Activated T-cell treated with anti-CD3 and anti-CD28 coated beads, Interleukin-2, amount 50 U/mL, for 1 hour (primary cell): ENCODE measurements at places on chromosomes 2 and 18.

- no peak for DNase-seq
Observed at GRCh38 chr2:190859347-190860297, 21.0 kb upstream of the GLS start.

DNA sequence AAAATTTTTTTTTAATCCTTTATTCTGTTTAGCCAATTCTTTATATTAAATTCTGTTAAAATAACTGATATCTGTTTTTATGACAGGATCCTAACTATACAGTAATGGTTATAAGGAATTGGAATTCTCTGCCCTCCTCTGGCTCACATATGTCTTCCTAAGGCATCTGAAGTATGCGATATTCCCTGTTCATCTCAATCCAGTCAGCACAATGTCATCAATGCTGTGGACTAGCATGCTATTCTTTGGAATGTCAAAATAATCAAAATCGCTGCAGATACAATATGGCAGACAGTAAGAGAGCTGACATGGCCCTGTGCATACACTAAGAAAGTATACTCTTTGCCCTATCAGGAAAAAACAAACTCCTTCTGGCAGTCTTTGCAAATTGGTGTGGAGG is 107.6 kb downstream of the AP1S3 start:
- no peak for DNase-seq

DNA sequence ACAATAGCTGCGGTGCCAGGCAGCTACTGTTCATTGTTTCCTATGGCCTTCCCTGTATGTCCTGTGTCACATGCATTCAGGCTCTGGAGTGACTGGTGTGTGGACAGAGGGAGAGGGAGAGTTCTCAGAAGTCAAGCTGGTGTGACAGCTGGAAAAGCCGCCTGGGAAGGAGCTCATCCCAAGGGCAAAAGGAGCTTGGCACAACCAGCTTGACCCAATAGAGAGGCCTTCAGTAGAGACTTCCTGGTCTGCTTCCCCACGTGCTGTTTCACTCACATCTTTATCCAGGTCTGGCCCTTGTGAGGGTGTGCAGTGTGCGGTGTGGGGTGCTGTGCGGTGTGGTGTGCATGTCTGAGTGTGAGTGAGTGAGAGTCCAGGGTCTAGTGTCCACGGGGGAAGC is 11.1 kb upstream of the NT5DC4 start:
- DNase-seq: no peak

DNA sequence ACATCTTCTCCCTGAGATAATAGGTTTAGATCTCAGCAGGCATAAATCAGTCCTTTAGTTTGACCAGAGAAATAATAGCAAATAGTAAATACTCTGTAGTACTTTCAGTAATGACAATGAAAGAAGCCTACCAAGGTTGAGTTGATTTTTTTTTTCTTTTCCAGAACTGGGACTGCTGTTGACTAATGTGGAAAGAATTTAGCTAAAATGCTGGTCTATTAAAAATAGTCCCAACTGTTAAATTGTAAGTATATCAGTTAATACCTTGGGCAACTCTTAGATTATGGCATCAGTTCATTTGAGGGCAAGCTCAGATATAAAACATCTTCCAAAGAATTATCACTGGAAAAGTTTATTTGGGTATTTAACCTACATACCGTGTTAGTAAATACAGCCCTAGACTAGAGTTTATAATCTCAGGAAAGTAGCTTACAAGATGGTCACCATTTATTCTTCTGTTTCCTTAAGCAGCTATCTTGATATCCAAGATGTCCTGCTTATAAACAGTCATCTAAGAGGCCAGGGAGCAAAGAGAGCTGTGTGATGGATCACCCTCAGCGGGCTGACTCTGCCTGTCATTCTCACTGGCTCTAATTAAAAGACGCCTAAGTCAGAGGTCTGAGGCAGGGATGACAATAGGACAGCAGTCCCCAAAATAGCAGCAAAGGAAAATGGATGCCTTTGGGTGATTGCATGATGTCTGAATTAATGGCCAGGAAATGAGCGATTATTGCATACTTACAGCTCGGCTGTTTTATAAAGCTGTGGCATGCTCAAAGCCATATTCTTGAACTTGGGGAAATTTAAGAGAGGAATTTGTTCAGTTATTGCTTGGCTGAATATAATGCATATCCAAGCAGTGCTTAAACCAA is 121.3 kb downstream of the MTX2 start:
- DNase-seq: no peak

GRCh38 chr2:70626254-70626990 is 72.8 kb upstream of the TGFA start:
- no peak for DNase-seq

- DNase-seq: no peak
Observed at GRCh38 chr2:225069477-225069876, 27.2 kb upstream of the DOCK10 start.

DNA sequence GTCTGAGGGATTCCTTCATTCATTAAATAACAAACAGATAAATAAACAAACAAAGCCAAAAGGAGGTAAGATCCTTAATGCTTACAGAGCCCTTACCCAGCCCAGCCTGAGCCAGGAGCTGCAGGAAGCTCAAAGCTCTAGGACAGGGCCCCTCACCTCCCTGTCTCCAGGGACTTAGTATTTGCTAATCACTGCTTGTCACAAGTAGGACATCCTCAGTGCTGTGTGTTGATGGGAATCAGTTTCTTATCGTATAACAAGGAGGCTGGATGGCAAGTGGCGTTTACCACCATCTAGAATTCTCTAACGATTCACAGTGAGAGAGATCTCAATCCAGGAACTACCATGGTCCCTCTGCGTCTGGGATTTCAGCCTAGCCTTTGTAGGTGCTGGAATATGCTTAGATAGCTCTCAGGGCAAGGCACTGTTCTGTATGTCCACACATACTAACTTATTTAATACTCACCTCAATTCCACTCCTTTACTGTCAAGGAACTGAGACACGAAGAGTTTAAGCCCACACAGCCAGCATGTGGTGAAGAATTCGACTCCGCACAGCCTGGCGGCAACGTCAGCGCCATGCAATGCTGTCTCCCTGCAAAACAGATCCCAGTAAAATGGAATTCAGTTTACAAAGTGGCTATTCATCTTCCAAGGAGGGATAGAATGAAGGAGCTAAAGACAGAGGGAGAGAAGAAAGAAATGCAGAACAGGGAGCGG is 164.8 kb downstream of the MYCN start:
- DNase-seq: no peak

- no peak for DNase-seq
Observed at GRCh38 chr2:59938181-59938580, 615.3 kb downstream of the BCL11A start.

GRCh38 chr2:69731147-69731970 is 10.6 kb upstream of the ANXA4 start:
- DNase-seq: no peak

GRCh38 chr2:236904389-236905263 is 181.1 kb upstream of the COPS8 start:
- DNase-seq: no peak

DNA sequence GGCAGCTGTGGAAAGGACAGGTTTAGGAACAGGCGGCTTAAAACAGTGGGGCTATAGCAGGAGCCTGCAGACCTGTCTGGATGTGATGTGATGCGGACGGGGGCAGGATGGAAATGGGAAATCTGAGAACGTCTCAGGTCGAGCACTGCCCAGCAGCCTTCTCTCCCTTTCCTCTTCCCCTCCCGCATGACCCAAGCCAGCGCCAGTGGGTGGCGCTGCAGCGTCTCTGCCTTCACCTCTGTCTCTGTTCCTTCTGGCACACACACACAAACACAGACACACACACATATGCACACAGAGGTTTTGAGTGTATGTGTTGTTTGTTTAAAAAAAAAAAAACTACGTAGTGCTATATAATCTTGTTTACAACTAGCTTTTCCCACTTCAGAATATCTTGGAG is 82.0 kb upstream of the SLC66A3 start:
- no peak for DNase-seq

- no peak for DNase-seq
Observed at GRCh38 chr2:174788291-174788929, 24.1 kb upstream of the CHRNA1 start.

DNA sequence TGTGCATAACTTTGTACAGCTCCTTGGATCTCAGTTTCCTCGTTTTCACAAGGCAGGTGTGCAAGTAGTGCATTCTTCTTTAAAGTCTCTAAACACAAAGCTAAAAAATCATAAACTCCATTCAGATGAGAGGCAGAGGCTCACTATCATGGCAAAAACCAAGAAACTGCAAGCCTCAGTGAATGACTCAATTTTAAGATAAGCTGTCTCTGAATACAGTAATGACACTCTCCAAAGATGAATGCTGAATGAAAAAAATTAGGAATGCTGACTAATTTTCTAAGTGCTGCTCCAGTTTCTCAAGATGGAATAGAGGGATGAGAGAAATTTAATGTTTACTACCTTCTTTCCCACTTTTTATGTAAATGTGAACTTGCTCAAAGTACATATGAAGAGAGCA is 17.2 kb downstream of the B4GALT6 start:
- no peak for DNase-seq

- DNase-seq: no peak
Observed at GRCh38 chr2:20512061-20512605, 65.3 kb downstream of the RHOB start.

- DNase-seq: no peak
Observed at GRCh38 chr2:53941749-53942148, 29.0 kb downstream of the PSME4 start.

DNA sequence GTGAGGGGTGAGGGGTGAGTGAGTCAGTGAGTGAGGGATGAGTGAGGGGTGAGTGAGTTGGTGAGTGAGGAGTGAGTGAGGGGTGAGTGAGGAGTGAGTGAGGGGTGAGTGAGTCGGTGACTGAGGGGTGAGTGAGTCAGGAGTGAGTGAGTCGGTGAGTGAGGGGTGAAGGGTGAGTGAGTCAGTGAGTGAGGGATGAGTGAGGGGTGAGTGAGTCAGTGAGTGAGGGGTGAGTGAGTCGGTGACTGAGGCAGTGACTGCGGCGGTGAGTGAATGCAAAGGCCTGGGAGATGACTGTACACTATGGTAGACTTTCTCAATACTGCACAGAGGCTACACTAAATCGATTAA is 16.6 kb downstream of the THAP4 start:
- DNase-seq: no peak

GRCh38 chr18:59044855-59045254 is 94.8 kb upstream of the SEC11C start:
- no peak for DNase-seq

DNA sequence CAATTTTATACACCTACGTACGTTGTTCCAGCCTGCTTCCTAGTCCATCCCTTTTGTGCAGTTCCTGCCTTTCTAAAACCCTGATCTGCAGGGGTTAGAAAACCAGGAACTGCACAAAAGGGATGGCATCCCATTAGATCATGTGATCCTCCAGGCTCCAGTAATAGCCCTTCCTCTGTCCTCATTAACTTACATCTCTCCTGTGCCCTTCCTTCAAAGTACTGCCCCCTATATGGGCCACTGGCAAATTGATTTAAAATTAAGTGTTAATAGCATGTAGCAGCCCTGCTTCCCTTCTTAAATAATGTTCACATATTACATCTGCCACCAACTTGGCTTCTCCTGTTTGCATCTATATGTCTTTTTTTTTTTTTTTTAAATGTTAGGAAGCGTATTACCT is 61.3 kb upstream of the NXPH2 start:
- DNase-seq: no peak

DNA sequence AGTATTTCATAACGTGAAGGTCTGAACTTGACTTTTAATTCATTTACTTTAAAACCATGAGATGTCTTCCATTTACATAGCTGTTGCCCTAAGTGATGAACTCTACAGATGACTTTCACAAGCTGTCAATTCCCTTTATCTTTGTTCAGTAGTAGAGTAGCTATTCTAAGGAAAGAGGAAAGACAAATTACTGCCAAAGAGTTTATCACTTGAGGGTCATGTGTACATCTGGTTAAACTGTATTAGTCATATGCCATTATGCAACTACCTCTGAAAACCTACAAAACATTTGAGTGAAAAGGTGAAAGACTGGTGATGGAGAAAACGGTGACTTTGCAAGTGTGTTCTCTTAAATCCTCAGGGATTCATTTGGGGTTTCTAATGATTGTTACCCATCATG is 763.9 kb downstream of the TMEM182 start:
- DNase-seq: no peak

- DNase-seq: no peak
Observed at GRCh38 chr18:79733986-79734770, 54.6 kb downstream of the CTDP1 start.

GRCh38 chr2:144163592-144163991 is 356.3 kb downstream of the ZEB2 start:
- no peak for DNase-seq

DNA sequence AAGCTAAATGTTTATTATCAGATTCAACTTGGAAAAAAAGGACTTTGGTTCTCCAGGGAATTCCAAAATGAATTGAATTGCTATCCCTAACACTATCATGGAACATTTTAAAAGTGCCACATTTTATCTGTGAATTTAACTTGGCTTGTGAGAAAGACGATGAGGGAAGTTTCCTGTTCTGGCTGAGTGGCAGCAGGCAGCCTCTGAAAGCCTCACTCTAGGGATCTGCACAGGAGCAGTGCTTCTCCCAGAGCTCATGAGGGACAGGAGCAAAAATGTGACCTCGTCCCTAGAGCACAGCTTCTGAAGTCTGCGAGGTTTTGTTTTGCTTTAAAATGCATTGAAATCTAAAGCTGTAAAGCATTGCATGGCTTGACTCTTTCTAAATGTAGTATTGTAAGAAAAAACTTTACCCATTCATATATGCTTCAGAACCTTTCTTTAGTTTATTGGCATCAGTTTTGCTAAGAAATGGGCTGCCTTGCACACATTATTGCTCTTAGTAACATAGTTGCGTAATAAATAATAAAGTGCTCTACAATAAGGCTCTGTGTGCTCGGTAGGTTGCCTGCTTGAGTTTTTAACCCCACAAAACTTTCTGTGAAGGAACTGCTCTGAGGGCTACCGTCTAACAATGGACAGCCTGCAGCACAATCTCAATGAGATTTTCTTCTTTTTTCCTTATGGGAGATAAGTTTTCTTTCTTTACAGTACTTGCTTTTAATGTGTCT is 136.2 kb upstream of the CDCA7 start:
- DNase-seq: no peak

DNA sequence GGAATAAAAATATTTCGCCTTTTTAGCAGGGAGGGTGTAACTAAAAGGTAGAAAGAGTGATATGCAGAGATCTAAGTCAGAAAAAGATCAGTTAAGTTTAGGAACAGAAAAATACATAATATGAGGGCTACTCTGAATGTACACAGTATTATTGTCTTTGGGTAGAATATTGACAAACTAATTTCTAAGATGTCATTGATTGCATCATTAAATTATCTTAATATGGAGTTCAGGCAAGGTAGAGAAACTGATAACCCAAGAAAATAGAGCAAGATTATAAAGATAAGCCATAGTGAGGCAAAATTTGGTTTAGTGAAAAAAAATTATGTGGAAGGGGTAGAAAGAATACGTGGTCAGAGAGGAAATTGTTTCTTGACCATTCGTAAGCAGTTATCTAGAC is 629.0 kb upstream of the NXPH2 start:
- no peak for DNase-seq

- no peak for DNase-seq
Observed at GRCh38 chr2:120774557-120775160, 39.0 kb downstream of the GLI2 start.

DNA sequence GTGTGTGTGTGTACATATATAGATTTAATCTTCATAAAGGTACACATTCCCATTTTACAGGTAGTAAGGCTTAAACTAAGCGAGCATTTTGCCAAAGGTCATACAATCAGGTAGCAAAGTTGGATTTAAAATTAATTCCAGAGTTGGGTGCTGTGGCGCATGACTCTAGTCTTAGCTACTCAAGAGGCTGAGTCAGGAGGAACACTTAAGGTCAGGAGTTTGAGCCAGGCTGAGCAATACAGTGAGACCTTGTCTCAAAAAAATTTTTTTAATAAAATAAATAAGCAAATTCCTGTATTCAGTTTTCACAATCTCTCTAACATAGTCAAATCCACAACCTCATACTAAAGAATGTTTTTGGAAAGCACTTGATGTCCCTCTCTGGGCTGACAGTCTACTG is 111.5 kb upstream of the LDLRAD4 start:
- no peak for DNase-seq
